ENCODE measurements at places on chromosomes 2 and 18.

GRCh38 chr2:178882666-178883440 is 75.6 kb upstream of the TTN start:
- no peak for DNase-seq

DNA sequence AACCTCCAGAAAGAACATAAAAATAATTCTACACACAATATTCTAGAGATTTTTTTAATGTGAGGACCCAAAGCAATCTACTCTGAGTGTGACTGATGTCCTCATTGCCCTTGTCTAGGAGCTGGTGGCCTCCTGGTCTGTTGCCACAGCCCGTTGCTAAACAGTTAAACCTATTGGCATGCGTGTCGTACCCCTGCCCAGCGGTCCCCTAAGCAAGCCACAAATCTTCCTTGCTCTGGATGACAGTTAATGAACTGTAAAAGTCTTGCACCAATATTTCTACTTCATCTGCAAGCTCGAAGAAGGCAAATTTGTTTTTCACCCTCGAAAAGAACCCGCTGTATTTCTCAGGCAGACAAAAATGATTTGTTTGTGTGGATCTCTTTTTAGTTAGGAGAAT is 489.1 kb upstream of the MEX3C start:
- DNase-seq = no peak

DNA sequence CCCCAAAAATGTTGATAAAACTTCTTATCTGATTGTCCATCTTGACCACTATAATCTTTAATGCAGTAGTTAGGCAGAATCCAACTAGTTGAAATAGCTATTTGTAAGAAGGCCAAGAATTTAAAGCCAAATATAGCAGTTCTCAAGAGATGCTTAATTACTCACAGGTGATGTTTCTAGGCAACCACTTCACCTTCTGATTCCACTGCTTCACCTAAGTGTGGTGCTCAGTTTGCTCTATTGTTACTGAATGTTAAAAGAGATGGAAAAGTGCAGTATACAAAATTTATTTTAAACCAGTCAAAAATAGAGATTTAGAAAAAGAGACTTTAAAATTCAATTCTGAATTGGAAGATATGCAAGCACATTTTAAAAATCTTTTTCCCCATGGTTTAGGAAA is 539.4 kb downstream of the ZNF804A start:
- no peak for DNase-seq

GRCh38 chr2:109322111-109322510 is 193.1 kb downstream of the SH3RF3 start:
- no peak for DNase-seq

DNA sequence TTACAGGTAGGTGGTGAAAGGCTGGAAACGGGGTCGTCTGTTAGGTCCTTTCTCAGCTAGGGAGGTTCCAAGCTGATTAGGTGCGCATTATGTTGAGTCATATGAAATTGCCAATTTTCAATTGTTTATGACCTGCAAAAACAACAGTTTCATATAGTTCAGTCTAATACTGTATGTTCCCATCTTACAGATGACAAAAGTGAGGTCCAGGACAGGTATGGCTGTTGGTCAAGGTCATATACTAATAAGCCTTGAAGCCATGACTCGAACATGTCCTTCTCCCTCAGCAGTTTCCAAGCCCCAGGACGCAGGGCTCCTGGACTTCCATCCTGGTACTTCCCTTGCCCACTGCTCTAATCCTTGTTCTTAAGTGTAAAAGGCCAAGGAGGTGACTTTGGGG is 81.7 kb upstream of the MCFD2 start:
- DNase-seq = no peak

- no peak for DNase-seq
Measured at GRCh38 chr2:42770288-42771131, 6.6 kb upstream of the OXER1 start.

DNA sequence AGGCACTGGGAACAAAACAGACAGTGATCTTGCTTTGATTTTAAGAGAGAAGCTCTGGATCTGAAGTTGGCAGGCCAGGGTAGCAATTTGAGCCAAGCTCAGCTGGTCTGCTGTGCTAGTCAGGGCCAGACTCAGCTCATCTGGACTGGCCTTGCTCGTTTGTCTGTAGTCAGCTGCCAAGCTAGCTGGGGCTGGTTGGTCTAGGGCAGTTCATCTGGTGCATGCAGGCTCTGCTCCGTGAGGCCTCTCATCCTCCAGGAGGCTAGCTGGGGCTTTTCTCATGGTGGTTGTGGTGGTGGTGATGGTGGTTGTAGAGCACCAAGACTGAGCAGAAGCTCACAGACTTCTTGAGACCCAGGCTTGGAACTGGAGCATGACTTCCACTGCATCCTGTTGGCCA is 10.3 kb downstream of the FBLN7 start:
- DNase-seq = no peak

DNA sequence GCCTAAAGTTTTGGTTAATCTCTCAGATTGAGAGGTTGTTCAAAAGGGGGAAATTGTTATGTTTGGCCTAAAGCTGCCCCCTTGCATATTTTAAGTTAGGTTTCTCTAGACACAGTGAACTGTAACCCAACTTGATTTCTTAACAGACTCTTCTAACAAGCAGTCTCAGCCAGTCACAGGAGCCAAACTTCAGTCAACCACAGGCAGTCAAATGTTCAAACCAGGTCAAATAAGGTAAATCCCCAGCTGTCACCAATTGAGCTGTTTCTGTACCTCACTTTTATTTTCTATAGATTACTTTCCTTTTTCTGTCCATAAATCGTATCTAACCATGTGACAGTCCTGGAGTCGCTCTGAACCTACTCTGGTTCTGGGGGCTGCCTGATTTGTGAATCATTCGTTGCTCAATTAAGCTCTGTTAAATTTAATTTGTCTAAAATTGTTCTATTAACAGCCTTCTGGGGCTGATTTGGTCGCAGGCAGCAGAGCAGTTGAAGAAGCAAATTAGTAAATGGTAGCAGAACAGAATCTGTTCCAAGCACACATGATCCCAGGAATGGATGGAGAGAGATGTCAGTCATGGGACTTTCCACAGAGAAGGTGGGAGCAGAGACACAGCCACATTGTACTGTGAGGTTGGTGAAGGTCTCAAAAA is 16.4 kb upstream of the NFU1 start:
- no peak for DNase-seq

DNA sequence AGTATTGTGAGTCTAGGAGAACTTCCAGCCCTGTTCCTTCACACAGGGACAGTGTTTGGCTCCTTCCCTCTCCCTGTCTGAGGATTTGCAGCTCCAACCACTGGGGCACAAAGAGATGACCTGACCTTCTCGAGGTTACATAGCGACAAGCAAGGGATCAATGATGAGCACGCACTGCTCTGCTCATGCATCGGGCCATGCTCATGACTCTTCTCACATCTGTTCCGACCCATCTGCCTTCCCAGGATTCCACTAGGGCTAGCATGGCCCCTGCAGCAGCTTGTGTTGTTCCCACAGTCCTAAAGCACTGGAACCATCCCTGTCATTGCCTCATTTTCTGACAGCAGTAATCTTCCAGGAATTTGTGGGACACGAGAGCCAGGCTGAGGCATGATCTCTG is 78.8 kb upstream of the ARHGAP28 start:
- no peak for DNase-seq

GRCh38 chr2:15795426-15795825 is 144.9 kb upstream of the MYCN start:
- DNase-seq = no peak

GRCh38 chr2:165687426-165688002 is 106.5 kb downstream of the GALNT3 start:
- no peak for DNase-seq

- no peak for DNase-seq
Measured at GRCh38 chr18:5370332-5370731, 74.8 kb upstream of the ZBTB14 start.

DNA sequence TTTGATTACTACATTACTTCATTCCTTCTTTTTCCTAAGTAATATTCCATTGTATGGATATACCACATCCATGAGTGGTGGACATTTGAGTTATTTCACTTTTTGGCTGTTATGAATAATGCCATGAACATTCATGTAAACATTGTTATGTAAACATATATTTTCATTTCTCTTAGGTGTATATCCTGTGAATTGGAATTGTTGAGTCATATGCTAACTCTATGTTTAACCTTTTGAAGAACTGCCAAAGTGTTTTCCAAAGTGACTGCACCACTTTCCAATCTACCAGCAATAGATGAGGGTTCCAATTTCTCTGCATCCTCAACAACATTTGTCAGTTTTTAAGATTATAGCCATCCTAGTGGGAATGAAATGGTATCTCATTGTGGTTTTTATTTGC is 42.7 kb upstream of the CXXC1 start:
- DNase-seq = no peak

GRCh38 chr2:182319556-182320505 is 107.0 kb downstream of the PDE1A start:
- no peak for DNase-seq

- no peak for DNase-seq
Measured at GRCh38 chr2:96511851-96512250, 6.7 kb upstream of the NEURL3 start.

GRCh38 chr2:101546376-101547058 is 71.6 kb upstream of the RFX8 start:
- DNase-seq = no peak

- DNase-seq = no peak
Measured at GRCh38 chr2:62550461-62550860, 44.5 kb upstream of the TMEM17 start.

- DNase-seq = no peak
Measured at GRCh38 chr2:125559186-125559585, 1096.8 kb upstream of the GYPC start.

- DNase-seq = no peak
Measured at GRCh38 chr2:73281244-73281643, 3.0 kb downstream of the FBXO41 start.

- DNase-seq = no peak
Measured at GRCh38 chr2:127859712-127860085, 1.7 kb upstream of the POLR2D start.

- no peak for DNase-seq
Measured at GRCh38 chr18:23922939-23923338, 91.6 kb upstream of the TTC39C start.

- no peak for DNase-seq
Measured at GRCh38 chr2:160477032-160477431, 16.6 kb downstream of the RBMS1 start.

GRCh38 chr2:109254174-109254904 is 125.3 kb downstream of the SH3RF3 start:
- DNase-seq = no peak

GRCh38 chr2:40642237-40642636 is 190.3 kb upstream of the SLC8A1 start:
- no peak for DNase-seq

- no peak for DNase-seq
Measured at GRCh38 chr2:181441670-181442069, 15.5 kb upstream of the ITGA4 start.

GRCh38 chr2:242031481-242032019 is 162.0 kb downstream of the RTP5 start:
- peak; percentile 38 for DNase-seq

GRCh38 chr18:23073996-23074606 is 61.2 kb upstream of the CABLES1 start:
- no peak for DNase-seq

GRCh38 chr2:219803294-219803693 is 175.9 kb downstream of the SLC4A3 start:
- no peak for DNase-seq

DNA sequence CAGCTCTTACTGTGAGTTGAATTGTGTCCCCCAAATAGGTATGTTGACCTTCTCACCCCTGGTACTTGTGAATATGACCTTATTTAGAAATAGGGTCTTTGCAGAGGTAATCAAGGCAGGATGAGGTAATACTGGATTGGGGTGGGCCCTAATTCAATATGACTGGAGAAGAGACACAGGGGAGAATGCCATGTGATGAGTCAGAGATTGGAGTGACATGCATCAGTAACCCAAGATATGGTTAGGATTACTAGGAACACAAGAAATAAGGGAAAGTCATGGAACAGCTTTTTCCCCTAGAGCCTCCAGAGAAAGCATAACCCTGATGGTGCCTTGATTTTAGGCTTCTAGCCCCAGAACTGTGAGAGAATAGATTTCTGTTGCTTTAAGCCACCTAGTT is 37.0 kb upstream of the ATP5MC3 start:
- no peak for DNase-seq

- DNase-seq = no peak
Measured at GRCh38 chr18:22466608-22467395, 49.1 kb upstream of the CTAGE1 start.

DNA sequence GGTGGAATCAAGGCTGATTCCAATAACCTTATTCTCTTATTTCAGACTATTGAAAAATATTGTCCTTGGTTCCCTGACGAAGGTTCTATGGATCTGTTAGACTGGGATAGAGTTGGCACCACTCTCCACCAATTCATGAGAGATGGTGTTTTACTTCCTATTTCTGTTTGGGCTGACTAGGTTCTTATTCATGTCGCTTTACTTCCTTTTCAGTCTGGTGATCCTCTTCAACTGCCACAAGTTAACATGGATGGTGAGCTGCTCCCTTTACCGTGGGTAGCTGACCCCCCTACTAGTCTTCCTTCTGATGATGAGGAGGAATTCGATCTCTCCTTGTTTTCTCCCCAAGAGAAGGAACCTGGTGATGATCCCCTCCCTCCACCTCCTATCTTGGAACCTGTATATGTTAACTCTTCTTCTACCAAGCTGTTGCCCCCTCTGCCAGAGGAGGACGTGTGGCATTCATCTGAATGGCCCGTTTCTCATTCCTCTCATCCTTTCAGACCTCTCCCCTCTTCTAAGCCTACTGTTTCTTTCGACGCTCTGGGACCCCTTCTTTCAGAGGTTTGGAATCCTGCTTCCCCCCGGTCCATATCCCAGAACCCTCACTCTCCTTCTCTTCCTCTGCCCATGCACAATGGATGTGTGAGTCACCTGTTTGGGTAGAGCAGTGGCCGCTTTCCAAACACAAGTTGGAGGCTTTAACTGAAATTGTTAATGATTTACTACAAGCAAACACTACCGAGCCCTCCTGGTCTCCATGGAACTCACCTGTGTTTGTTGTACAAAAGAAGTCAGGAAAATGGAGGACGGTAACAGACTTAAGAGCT is 13.5 kb upstream of the CNOT11 start:
- DNase-seq = no peak

- DNase-seq = no peak
Measured at GRCh38 chr2:96642564-96643360, at the start of gene FER1L5. FER1L5 (plus strand) TSS chr2:96642764; CDS start chr2:96642837, 73 bp downstream.

- DNase-seq = no peak
Measured at GRCh38 chr18:76258209-76258608, 236.8 kb downstream of the ZNF516 start.

- no peak for DNase-seq
Measured at GRCh38 chr2:218028189-218028495, 25.3 kb upstream of the TNS1 start.

- no peak for DNase-seq
Measured at GRCh38 chr2:203637471-203638167, 68.8 kb upstream of the CD28 start.

GRCh38 chr18:56393870-56394269 is 244.5 kb downstream of the TXNL1 start:
- DNase-seq = no peak

- no peak for DNase-seq
Measured at GRCh38 chr2:186972281-186972970, 123.5 kb upstream of the ZSWIM2 start.

DNA sequence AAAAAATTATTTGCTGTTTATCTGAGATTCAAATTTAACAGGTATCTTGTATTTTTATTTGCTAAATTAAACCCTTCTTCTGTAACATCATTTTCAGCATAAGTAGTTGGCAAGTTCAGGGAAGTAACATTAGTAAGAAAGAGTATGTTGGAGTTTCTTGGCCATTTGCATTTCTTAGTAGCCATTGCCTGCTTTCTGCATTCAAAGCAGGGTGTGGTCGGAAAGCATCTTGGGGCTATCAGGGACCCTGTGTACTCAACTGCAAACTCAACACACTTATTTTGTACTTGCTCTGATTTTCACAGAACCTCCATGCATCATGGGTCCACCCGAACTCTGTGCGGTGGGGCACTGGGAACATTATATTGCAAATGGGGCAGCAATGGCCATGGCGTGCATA is 30.4 kb upstream of the REV1 start:
- no peak for DNase-seq

All from amniotic stem cell (primary cell).